SK-N-DZ (cell line): ENCODE measurements at places on chromosomes 3 and 15.

DNA sequence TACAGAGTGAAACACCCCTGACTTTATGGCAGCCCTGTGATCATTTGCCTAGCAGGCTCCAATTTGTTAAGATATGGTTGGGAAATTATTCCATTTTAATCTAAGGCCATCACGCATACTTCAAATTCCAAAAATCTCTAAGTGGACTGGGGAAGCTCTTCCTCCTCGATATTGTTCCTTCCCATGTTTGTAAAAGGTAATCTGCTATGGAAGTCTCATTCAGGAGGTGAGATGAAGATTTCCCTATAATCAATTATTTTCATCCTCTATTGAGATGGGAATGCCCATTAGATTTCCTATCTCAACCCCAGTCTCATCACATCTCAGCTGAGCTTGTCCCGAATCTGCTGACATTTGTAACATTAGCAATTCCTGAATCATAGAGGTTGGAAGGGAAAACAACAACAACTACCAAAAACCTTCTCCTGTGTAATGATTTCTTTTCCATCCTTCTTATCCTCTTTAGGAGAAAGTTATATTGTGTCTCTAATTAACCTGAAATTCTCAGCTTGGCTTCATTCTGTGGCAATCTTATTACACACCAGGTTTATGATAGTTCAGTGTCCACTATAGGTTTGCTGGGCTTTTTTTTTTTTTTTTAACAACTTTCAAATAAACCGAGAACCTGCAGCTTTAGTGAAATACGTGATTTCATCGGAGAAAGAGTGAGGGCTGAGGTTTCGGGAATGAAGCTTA, 2.2 kb upstream of the NR2F2 start:
- no peak for DNase-seq

DNA sequence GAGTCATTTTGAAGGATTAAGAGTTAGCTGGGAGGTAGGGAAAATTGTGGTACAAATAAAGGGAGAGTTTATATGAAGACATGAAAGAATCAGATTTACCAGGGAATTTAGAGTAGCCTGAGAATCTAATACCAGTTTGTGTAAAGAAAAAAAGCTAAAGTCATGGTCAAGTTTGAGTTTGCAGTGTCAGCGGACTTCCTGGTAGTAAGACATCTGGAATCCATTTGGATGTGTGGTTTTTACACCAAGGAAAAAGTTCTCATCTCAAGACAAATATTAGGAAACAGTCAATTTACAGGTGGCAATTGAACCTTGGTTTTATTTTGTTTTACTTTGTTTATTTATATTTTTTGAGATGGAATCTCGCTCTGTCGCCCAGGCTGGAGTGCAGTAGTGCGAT, 1.5 kb upstream of the P2RY12 start:
- no peak for DNase-seq

- DNase-seq, result no peak
Measured at GRCh38 chr15:63860155-63860554, 26.4 kb upstream of the HERC1 start.

DNA sequence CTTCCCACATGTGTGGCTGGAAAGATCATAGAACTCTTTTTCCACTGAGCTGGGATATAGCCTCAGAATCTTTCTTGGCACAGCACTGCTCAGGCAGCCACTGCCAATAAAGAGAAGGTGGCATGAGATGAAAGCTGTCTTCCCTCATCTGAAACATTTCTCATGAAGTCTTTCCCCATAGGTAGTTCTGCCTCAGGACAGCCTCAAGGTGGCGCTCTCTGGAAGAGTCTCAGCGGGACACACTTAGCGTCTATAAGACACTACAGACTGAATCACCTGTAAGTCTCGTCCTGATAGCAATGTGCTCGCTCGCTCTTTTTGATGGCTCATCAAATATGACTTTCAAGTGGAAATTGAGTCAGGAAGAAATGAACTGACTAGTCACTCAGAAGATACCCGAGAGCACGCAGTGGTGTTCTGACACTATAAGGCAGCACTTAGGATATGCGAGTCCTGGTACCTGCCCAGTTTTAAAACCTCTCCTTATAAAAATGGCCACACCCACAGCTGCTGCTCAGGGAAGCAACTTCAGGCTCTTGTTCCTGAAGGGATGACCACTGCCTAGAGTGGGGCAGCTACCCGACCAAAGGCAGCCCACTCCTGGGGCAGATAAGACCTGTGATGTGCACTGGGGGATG, 269.5 kb downstream of the SUCLG2 start:
- peak; percentile 31 for DNase-seq

DNA sequence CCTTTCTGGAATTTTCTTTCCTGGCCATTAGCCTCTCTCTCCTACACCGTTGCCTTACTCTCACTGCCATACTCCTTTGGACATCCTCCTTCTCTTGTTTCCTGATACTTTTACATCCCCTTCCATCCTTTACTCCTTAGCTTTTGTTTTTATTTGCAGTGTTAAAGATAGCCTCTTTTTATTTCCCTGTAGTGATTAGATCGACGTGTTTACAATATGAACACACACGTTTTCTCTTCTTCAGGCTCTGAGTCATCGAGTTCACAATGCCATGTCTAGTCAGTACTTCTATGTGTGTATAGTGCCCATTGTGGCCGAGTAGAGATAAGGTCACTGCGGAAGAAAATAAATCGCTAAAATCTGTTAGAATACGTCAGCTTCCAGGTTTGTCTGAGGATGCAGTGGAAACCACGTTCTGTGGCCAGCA, 208.5 kb downstream of the LPP start:
- DNase-seq, result no peak

GRCh38 chr3:74415731-74416130, 198.7 kb downstream of the CNTN3 start:
- no peak for DNase-seq

DNA sequence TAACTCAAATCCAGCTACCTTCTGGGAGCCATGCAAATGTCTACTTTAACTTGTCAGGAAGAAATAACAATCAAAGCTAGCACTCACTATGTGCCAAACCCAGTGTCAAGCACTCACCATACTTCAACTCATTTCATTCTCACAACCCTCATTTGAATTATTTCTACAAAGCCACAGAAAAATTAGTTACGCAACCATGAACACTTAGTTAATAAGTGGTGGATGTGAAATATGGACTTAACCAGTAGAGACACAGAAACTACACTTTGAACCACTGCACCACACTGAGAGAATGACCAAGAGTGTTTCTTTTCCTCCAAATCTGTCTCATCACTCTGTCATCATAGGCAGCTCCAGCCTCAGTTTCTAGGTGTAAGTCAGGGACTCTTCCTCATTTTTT, 91.0 kb upstream of the MBNL1 start:
- no peak for DNase-seq

- DNase-seq, result peak; percentile 97
Measured at GRCh38 chr15:22838292-22839042, at the start of gene NIPA2. NIPA2 (plus strand) TSS chr15:22838666; CDS start chr15:22851732, 13,066 bp downstream.

DNA sequence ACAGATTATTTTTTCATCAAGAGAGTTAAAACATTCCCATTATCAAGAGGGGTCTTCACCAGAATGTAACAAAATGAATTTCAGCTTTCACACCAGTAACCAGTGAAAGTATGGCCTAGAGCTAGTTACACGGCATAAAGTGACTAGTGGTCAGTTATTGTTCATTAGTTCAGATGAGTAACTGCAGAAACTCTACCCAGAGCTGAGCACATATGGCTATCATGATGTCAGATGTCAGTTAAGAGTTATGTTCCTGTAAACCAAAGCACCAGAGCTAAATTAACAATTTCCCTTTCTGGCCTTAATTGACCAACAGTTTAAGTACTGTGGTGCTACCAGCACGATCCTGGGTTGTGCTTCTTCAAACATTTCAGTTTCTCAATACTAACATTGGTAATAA, 6.6 kb upstream of the MRPS25 start:
- no peak for DNase-seq

DNA sequence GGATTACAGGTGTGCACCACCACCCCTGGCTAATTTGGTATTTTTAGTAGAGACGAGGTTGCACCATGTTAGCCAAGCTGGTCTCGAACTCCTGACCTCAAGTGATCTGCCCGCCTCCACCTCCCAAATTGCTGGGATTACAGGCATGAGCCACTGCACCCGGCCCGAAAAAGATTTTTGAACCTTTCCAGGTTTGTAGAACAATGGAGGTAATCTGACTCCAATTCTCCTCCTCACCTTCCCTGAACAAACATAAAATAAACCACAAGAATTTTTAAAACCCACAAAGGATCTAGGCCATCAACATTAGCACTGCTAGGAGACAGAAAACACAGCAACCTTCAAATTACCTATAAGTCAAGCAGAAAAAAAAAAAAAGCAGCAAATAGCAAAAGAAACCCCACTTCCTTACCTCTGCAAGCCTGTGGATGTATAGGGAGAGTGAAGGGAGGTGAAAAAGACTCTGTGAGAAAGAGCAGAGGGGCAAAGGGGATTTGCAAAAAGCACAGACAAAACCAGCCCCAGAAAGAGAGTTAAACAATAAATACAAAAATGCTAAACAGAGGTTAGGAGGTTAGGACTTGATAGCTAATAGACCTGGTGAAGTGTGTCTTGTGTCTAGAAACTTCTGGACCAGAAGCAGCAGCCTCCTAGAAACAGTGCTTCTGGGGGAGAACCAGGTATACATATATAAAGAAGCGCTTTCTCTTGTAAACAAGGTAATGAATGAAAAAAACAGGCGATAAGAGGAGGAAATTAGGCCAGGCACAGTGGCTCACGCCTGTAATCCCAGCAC, 32.1 kb downstream of the TFDP2 start:
- no peak for DNase-seq

DNA sequence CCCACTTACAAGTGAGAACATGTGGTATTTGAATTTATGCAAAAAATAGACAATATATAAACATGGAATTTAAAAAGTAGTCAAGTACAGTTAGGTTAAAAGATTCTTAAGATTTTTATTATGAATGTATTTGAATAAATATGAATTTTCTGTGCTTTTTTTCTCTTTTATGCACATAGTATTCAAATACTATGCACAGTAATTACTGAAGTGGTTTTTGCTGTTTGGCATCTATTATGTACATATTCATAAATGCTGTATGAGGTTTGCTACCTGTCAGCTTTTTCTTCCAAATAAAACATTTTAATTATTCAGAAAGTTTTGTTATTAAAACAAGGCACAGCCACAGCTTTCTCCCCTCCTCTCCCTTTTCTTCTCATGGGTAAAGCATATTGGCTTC, 1272.7 kb downstream of the NSUN3 start:
- no peak for DNase-seq

DNA sequence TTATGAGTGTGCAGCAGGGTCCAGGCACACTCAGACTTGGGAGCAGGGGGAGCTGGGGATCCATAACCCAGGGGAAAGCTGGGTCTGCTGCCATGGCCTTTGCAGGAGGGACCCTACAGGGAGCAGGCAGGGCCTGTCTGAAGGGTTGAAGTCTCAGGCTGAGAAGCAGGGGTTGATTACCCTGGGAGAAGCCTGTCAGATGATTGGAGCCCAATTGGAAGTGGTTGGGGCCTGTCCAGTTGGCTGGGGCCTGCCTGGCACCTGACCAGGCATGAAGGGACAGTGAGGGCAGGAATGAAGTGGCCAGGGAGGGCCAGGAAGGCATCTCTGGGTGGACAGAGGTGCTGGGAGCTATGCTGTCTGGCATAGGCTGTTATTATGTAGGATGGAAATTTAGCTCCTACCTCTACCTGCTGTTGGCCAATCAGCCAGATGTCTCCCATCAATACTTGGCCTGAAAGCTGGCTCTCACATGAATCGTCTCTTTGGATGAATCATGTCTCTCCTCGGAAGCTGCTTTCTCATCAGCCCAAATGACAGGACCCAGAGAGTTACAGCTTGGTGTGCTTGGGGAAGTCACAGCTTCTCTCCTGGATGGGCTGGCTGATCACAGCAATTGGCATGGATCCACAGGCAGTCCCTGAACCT, 27.4 kb upstream of the SLCO2A1 start:
- no peak for DNase-seq

- no peak for DNase-seq
Measured at GRCh38 chr15:78405336-78405924, 32.6 kb upstream of the IREB2 start.

DNA sequence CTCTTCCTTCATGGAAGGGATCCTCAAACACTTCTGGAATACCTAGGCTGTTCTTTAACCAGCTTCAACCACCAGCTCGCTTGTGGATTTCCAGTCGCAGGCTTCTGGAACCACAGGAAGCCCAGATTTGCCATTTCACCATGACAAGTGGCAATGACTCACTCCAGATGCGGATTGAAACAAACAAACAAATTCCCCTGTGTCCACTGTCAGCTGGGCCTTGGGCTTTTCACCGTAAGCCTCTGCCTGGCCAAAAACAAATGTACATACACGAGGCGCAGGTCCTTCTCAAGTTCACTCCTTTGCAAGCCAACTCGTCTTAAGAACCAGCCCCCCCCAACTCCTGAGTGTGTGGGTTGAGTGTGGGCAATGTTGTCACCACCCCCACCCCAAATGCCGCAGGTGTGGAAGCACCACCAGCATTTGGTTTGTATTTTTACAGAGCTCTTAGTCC, 8.8 kb downstream of the BCL6 start:
- no peak for DNase-seq

DNA sequence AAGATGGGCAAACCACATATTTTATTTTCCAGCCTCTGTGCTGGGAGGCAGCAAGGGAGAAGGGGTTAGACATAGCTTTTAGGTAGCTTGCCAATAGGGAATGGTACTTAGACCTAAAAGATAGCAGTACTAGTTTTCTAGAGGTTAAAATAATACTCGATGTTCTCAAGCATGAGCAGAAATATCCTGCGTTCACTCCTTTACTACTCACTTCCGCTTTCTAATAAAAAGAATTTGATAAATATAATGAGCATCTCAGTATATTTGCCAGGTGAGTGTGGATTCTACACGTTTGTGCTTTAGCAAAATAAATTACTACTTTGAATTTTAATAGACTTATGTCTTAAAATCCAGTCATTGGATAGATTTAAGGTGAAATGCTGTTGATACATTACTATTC, 39.4 kb upstream of the CD47 start:
- DNase-seq, result no peak

DNA sequence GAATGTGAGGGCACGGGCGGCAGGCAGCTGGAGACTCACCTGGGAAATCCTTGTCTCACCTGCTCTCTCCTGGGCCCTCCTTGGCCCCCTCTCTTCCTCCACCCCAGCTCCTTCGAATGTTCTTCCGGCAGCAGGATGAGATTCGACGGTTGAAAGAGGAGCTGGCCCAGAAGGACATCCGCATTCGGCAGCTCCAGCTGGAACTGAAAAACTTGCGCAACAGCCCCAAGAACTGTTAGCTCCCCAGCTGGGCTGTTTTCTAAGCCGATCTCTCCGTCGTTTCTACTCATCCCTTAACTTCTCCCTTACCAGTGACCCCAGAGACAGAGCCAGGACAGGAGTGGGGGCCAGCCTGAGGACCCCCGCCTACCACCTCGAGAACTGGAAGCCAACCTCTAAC, 95.0 kb downstream of the ANP32A start:
- DNase-seq, result no peak

GRCh38 chr3:115062009-115062408, 85.1 kb downstream of the ZBTB20 start:
- no peak for DNase-seq
